AG20443 (cell line): ENCODE measurements at places on chromosomes 6 and 20.

GRCh38 chr20:64211874-64212658 lies 43.5 kb upstream of the PCMTD2 start:
- DNase-seq, result no peak

GRCh38 chr20:12395353-12395752 lies 477.7 kb downstream of the BTBD3 start:
- DNase-seq, result no peak

DNA sequence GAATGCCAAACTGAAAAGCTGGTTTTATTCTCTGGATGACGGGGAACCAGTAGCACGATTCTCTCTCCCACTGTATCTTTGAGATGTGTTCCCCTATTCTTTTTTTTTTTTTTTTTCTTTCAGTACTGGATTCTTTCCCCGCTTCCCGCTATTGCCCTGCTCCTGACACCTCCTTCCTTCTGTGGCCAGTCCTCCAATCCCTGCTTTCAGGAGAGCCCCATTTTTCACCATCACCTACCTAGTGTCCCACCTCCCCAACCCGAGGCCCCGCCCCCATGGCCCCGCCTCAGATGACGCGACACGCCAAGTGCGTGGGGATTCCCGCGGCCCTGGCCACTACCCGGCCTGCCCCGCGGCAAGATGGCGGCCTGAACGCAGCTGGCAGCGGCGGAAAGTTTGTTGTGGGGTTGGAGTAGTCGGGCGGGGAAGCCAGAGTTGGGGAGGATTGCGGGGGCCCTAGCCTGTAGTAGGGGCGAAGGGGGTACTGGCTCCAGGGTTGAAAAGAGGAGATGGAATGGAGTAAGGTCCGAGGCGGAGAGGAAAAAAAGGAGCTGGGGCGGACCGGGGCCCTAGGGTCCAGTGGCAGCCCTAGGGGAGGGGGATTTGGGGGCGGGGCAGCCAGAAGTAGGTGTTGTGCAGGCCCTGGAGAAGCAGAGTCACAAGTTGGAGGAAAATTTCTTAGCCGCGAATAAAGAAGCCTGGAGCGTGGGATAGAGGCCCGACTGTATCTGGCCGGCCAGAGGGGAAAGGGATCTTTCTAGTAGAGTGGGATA lies at the start of gene TJAP1:
TJAP1 (plus strand) TSS at position 336 of the 773 bp plus-strand sequence. CDS start 21,432 bp downstream, outside the sequence.
- DNase-seq, result peak; percentile 98

GRCh38 chr6:32764048-32764447 lies 716 bp upstream of the HLA-DQB2 start:
- DNase-seq, result no peak

- DNase-seq, result no peak
Observed at GRCh38 chr6:72250664-72251063, 364.3 kb downstream of the RIMS1 start.

DNA sequence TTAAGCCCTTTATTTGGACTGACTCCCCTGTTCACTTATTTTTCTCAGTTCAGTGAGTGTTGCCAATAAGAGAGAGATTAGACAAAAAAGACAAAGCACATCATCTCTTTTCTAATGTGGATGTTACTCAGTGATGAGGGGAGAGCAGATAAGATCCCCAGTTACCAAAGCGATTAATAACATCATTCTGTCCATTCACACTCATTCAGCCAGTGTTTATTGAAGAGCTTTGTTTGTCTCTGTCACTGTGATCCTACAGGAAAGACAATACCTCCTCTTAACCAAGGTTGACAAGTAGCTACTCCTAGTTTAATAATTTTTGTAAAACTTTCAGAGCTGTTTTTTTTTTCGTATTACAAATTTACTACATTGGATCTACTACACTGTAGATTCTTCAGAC lies 163.0 kb downstream of the EYA4 start:
- DNase-seq, result no peak

DNA sequence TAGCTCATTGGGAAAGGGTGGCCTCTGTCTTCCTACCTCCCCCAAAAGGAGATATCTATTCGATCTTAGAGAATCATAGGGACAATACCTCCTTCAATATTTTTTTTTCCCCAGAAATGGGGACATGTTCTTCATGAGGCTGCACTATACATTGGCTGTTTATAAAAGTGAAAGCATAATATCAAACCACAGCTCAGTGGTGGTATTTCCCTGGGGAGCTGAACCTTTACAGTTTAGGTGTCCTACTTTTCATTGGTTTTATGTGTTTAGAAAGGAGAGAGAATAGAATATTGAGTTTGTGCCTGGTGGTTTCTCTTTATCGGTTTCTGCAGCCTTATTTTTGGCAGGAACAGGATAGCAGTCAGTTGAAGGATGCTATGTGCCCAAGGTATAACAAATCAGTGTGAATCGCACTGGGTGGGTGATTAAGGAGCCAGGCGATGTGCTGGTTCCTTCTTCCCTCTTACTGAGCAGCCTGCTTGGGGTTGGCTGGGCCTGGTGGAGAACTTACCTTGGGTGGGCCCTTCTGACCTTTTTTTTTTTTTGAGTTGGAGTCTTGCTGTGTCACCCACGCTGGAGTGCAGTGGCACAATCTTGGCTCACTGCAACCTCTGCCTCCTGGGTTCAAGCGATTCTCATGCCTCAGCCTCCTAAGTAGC lies 25.2 kb downstream of the UST start:
- no peak for DNase-seq

- no peak for DNase-seq
Observed at GRCh38 chr6:132592855-132593254, 3.3 kb upstream of the TAAR5 start.

DNA sequence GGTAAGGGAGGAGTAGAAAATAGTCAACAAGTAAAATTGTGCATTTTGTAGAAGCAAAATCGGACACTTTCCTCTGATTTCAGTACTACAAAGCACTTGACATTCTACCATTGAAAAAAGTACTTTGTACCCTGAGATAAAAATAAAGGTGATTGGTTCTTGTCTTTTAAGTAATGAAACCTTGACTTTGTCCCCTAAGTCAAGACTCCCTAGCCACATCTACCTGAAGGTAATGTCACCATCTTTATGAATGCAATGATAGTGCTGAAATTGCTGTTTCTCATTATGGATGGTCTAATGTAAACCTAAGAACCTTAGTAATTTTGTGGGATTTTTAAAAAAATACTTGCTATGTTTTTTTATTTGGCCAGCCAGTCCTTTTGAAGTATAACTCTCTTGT lies 2.4 kb upstream of the MAN1A1 start:
- no peak for DNase-seq

GRCh38 chr6:50681213-50681824 lies 32.0 kb upstream of the TFAP2D start:
- DNase-seq, result no peak

DNA sequence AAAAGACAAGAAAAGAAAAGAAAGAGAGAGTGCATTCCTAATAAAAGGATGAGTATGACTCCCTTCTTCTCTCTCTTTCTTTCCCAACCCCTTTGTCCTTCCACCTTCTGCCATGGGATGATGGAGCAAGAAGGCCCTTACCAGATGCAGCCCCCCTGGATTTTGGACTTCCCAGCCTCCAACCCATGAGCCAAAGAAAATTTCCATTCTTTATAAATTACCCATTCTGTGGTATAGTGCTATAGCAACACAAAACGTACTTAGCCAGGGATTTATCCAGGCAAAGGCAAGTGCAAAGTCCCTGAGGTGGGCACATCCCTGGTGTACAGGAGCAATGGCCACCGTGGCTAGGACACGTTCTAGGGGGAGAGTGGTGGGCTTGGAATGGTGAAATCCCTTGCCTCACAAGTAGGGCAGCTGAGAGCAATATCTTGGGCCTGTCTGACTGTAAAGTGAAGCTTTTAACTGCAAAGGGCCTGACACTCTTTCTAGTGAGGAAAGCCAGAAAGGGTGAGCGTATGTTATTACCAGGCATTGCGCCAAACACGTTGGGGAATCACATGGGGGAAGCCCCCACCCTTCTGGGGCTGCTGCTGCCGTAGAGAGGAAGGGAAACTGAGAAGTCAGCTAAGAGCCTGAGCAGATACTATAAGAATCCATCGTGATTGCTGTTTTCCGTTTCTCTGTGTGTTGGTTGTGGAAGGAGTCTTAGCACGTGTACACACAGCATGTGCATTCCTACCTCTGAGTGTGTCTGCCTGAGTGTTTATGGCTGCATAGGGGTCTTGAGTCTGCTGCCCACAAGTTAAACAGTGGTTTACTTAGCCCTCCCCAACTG lies 50.7 kb upstream of the SIRPA start:
- DNase-seq, result no peak

DNA sequence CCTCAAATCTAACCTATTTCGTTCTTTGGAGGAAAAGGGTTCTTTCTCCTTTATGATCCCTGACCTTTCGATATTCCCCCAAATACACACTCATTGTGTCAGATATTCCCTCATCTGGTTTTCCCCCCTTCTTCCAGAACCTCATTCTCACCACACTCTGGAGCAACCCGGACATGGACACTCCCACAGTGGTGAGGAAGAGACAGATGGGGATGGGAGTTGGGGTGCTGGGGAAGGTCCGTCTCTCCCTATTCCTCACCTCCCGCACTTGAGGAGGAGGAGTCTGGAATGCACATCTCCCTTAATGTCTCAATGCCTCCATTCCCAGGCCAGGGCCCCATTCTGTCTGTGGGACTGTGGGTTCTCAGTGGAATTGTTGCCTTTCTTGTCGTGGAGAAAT lies 1.3 kb downstream of the SLC39A7 start:
- no peak for DNase-seq

- DNase-seq, result no peak
Observed at GRCh38 chr6:145025488-145025887, 709.8 kb downstream of the EPM2A start.

DNA sequence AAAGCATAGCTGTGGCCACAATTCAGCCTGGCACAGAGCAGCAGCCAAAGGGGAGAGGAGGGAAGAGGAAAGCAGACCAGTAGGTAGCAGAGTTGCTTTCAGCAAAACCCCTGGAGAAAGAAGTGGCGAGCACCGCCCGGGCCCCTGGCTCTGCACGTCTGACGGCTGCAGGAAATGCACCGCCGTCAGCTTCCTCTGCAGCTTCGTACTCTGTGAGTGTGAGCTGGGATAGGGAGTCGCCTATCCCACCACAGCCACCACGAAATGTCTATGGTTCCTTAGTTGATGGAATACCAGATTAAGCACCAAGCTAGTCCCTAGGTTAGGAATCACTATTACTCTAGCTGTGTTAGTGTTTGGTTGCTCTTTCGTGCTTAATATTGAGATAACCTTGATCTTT lies 79.9 kb upstream of the NAA20 start:
- no peak for DNase-seq

DNA sequence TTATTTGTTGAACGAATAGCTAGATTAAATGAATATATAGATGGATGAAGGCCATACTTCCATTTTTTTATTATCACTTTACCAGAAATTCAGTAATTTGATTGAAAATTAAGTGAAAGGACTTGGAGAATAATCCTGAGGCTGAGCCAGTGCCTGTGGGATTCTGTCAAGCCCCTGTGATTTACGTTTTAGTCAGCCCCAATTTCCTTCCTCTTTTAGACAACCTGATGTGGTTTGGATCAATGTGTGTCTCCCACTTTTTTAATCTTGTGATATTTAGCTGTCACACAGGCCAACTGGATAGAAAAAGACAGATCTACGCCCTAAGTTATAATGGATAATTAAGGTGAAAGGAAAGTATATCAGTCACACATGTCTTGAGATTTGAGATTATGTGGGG lies 188.8 kb downstream of the EDN1 start:
- no peak for DNase-seq

GRCh38 chr6:151664390-151664789 lies 143.1 kb upstream of the ESR1 start:
- no peak for DNase-seq

DNA sequence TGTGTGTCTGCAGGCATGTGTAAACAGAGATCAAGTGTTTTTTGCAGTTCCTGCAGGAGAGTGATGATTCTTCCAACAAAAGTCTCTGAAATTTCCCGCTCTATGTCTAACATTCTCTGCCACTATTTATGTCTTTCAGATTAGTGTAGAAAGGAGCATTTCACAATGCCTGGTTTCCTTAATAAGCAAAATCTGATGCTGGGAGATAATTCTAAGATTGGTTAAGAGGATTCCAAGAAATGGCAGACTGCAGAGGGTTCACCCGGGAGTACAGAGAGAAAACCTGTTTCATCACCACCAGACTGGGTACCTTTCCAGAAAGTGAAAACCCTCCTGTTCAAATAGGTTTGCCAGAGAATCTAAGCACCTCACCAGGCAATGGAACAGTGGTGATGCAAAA lies 62.7 kb downstream of the FOXC1 start:
- DNase-seq, result no peak

DNA sequence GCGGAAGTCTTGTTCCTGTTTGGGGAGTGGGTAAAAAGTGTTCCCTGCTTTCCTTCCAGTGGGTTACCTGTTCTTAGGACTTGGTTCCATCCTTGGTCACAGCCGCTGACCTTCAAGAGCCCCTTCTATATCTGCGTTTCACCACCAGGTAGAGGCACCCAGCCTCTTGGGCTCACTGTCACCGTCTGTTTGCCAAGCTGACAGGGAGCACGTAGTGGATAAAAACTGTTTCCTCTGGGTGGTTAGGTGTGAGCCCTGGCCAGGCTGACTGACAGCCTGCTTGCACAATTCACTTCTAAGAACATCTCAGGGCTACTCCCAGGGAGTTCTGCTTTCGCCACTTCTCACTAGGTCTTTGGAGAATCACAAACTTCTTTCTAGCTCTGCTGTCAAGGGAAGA lies 1.8 kb upstream of the JPH2 start:
- DNase-seq, result no peak

GRCh38 chr6:138092686-138093085 lies 14.5 kb downstream of the PERP start:
- DNase-seq, result no peak

DNA sequence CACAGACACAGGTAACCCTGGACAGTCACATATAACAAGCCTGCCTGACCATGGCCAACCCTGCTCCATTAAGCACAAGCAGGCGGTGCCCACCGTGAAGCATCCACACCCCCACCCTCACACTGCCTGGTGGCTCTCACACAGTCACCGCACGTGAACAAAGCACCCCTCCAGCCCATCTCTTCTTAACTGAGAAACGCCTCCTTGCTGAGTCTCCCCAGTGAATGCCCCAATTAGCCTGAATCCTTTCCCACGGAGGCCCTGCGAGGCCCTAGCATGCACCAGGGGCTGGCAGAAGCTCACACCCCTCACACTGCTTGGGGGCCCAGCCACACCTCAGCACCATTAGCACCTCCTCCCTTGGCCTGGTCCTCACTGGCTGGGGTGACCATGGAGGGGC lies 72.3 kb downstream of the GRM4 start:
- DNase-seq, result no peak

GRCh38 chr6:40274058-40274457 lies 313.1 kb downstream of the LRFN2 start:
- no peak for DNase-seq

DNA sequence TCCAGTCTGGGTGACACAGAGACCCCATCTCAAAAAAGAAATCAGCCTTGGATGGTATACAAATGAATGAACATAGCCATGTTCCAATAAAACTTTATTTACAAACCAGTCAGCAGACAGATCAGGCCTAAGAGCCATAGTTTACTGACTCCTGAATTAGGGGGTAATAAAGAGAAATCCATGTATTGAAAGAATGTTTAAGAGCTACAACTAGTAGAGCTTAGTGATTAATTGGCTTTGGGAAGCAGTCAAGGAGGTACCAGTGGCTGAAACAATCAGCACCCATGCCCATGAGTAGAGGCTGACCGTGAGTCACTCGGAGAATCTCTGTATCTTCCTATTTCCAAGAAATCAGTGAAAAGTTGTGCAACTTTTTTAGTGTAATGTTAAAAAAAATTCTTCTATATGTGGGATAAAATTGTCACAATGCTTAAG lies 223.6 kb upstream of the RREB1 start:
- DNase-seq, result no peak

- no peak for DNase-seq
Observed at GRCh38 chr6:1295420-1295819, 16.5 kb upstream of the FOXQ1 start.

- DNase-seq, result no peak
Observed at GRCh38 chr20:51799401-51799860, 2.9 kb downstream of the SALL4 start.
